Umbilical cord (tissue), 2 donors: ENCODE measurements at places on chromosomes 3 and 15. TPM values are rescaled to one million over a fixed set of nuclear protein-coding genes. Genes with fewer than 3 reads are reported as not detected.

GRCh38 chr3:162368417-162368816, 871.8 kb downstream of the OTOL1 start:
- DNase-seq = peak; percentile 38

DNA sequence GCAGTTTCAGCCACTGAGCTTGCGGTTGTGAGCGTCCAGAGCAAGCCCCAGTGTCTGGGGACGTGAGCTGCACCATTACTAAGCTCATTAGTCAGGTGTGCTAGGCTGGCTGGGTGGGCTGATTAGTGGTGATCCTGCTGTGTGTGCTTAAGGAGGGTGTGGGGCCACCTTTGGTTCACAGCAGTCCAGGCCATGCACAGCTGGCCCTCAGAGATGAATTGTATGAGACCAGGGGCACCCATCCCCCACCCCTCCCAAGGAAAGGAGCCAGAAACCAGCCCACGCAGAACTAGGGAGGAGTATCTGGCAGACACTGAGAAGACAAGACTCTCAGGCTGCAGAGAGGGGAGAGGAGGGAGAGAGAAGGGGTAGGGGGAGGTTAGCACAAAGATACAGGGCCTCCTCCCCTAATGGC, 3.8 kb downstream of the TYRO3 start:
- peak; percentile 42 for DNase-seq

- no peak for DNase-seq
Observed at GRCh38 chr3:120985242-120985641, 77.2 kb downstream of the STXBP5L start.

DNA sequence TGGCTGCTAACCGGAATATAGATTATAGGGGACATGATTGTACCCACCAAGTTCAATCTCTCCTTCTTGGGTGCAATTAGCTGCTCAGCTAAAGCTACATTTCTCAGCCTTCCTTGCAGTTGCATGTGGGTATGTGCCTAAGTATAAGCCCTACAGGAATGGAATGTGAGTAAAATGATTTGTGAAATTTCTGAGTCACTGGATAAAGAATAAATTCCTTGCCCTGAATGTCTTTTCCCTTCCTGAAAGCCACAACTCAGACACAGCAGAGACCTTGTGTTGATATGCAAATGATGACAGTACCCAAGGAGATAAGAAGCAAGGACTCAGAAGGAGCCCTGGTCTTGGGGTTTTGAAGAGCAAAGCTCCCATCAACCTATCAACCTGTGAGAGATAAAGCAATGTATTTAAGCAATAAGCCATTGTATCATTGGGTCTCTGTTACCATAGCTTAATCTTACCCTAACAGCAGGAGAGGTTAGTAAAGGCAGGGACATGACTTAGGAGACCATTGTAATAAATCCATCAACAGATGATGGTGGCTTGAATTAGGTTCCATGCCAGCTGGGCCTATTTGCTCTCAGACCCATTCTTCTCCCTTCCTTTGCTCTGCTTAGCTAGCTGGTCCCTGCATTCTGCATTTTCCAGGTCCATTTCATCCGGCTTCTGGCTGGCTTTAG, 25.6 kb upstream of the ZNF280D start:
- no peak for DNase-seq

DNA sequence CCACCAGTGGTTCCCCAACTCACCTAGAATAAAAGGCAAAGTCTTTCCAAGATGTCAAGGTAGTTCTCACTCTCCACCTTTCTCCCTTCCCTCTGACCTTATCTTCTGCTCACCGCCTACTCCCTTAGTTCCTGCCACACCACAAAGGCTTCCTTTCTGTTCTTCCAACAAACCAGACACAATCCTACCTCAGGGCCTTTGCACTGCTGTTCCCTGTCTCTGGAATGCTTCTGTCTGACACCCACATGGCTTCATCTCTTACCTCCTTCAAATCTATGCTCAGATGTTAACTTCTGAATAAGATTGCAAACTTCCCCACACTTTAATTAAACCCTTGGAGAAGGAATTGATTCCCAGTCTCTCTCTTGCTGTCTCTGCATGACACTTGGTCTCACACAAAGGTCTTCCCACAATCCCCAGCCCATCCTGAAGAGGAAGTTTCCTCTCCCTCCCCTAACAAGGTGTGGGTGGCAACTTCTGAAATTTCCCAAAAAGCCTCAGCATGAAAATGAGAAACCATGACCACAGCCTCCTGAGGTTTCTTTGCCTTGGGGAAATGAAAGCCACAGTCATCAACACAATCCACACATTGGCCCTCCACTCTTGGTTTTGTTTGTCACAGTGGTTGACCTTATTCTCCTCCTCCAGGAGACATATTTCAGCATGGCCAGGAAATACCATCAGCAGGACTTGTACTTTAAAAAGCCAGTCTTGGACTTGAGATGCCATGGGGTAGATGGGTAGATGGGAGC, 3.0 kb upstream of the RYK start:
- DNase-seq = no peak

- no peak for DNase-seq
Observed at GRCh38 chr15:72182673-72183072, 14.9 kb downstream of the GRAMD2A start.

GRCh38 chr3:139252719-139253118, 91.1 kb upstream of the MRPS22 start:
- no peak for DNase-seq

DNA sequence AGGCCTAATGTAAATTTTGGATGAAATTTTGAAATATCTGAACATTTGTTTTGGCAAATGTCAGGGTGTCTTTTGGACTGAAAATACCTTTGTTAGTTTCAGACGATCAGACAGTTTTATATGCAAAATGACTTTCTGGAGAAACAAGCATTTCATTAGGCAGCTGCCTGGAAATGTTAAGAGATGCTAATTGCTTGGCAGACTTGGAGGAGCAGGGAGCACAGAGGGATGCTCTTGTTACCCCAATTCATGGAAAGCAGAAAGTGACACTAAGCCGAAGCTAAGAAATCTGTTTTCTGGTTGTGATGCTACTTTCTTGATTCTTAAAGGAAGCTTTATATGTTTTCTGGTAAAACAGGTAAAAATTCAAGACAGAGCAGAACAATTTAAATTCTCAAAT, 204.3 kb upstream of the GBE1 start:
- no peak for DNase-seq

DNA sequence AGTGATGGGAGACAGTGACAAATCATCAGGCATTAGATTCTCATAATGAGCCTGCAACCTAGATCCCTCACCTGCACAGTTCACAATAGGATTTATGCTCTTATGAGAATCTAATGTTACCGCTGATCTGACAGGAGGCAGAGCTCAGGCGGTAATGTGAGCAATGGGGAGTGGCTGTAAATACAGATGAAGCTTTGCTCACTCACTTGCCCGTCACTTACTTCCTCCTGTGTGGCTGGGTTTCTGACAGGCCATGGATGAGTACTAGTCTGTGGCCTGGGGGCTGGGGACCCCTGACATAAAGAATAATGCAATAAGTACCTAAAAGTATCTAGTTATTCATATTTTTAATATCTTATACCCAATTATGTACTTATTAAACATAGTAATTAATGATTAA, 15.6 kb downstream of the IQCB1 start:
- DNase-seq = no peak

DNA sequence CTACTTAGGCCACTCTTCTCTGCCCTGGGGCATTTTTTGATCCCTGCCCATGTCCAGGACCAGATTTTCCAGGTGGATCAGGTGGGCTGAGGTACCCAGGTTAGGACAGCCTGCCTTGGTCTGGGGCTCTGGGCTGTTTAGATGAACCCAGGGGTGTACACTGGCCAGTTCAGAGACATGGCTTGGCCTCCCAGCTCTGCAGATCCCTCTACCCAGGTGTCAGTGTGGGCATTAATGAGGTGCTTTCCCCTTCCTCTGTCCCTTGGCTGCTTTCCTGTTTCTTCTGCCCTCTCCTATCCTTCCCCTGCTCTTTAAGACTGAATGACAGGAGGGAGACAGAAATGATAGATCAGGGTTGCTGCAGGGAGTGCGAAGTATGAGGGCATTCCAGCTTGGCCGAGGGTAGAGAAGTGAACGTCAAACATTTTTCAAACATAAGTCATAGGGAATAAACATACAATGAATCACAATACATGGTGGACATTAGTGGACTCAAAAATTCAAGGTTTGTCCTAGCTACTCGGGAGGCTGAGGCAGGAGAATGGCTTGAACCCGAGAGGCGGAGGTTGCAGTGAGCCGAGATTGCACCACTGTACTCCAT, 30.5 kb downstream of the RTP1 start:
- no peak for DNase-seq

The POPDC2 gene
- 9.4 TPM for total RNA-seq

The ARPIN gene
- 16.6 TPM for total RNA-seq

The C2CD4A gene
- total RNA-seq = 0.72 TPM

The SPINK8 gene
- not detected for total RNA-seq

The PIK3CB gene
- total RNA-seq = 18.5 TPM

The TBC1D2B gene
- 49.6 TPM for total RNA-seq
